Nephron progenitor cell (in vitro differentiated cells): ENCODE measurements at places on chromosomes 4 and X.

DNA sequence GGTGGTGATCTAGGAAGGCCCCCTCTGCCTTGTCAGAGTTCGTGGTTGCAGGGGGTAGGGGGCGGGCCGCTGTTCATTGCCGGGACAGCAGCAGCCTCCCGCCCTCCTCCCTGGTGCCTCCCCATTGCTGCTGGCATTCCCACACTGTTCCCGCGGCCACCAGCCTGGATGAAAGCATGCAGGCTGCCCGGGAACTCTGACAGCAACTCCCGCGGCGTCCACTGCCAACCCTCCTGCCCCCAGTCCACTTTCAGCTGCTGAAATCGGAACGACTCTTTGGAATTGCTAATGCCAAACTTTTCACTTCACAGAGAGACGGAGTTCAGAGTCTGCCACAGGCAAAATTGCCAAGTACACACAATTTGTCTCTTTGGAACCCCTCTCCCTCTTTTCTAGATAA, 121.9 kb downstream of the BEND2 start:
- DNase-seq: peak; percentile 17
- H3K27me3 ChIP-seq: no peaks in the 10 kb centered on the region
- H3K27ac ChIP-seq: peak overlapping the region; percentile 29
- H3K36me3 ChIP-seq: peaks cover 54% of the 10 kb centered on the region

- H3K4me1 ChIP-seq: peaks cover 5% of the 10 kb centered on the region
- no peak for DNase-seq
- no peaks in the 10 kb centered on the region for H3K36me3 ChIP-seq
- H3K27ac ChIP-seq: no peak overlapping the region
These were observed 111.3 kb upstream of the INTU start for GRCh38 chr4:127521463-127521862.

GRCh38 chr4:38920186-38920585, 52.6 kb downstream of the FAM114A1 start:
- peaks cover 13% of the 10 kb centered on the region for H3K36me3 ChIP-seq
- H3K4me3 ChIP-seq: no peak overlapping the region
- peaks cover 47% of the 10 kb centered on the region for H3K4me1 ChIP-seq
- no peak overlapping the region for H3K27ac ChIP-seq
- no peak for DNase-seq
- peaks cover 4% of the 10 kb centered on the region for H3K27me3 ChIP-seq

DNA sequence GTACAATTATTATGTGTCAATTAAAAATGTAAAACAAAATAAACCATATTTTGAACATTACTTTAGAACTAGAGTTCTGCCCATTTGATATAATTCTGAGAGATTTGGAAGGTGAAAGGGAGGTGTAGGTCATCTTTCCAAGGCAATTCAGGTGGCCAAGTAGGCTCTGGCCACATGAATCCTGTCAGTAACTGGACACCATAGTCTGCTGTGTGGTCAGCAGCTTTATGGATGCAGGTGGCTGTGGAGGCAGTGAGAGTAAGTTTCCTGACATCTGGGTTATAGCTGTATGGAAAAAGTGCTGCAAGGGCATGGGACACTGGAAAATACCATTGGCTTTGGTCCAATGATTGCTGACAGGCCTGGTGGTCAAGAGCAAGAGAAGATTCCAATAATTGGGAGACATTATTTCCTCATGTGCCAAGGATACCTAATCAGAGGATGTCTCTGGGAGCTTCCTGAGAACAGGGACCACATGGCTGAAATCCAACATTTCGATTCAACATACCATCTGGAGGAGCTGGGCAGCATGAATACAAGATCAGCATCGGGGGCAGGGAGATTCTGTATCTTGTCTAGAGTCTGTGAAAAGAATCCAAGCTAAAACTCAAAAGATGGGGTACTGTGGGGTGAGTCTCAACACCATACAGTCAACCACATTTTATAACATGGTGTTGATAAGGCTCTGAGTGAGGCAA, 523.1 kb downstream of the MID1IP1 start:
- H3K27me3 ChIP-seq: no peaks in the 10 kb centered on the region
- H3K4me1 ChIP-seq: peaks cover 9% of the 10 kb centered on the region
- no peak for DNase-seq
- no peak overlapping the region for H3K27ac ChIP-seq
- no peak overlapping the region for H3K4me3 ChIP-seq
- no peaks in the 10 kb centered on the region for H3K36me3 ChIP-seq

GRCh38 chrX:103536071-103536470, 16.8 kb upstream of the RAB40A start:
- no peak for DNase-seq
- H3K27me3 ChIP-seq: no peaks in the 10 kb centered on the region
- H3K27ac ChIP-seq: no peak overlapping the region
- H3K4me1 ChIP-seq: peaks cover 8% of the 10 kb centered on the region
